ENCODE measurements at places on chromosomes 2 and 18.

DNA sequence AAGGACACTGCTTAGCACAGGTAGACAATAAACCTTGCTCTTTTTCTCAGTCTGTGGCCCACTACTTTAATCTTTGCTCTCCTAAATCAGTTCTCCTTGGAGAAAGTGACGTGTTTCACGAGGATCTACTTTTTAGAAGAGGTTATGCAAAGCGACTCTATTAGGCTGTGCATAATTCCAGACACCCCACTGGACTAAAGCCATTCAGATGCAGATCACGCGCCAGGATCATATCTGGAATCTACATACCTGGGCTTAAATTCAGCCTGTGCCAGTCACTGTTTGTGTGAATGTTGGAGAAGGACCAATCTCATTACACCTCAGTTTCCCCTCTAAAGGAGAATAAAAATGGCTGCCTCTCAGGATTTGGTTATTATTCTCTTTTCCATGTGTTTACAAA, 413.0 kb upstream of the MYT1L start:
- DNase-seq: no peak

DNA sequence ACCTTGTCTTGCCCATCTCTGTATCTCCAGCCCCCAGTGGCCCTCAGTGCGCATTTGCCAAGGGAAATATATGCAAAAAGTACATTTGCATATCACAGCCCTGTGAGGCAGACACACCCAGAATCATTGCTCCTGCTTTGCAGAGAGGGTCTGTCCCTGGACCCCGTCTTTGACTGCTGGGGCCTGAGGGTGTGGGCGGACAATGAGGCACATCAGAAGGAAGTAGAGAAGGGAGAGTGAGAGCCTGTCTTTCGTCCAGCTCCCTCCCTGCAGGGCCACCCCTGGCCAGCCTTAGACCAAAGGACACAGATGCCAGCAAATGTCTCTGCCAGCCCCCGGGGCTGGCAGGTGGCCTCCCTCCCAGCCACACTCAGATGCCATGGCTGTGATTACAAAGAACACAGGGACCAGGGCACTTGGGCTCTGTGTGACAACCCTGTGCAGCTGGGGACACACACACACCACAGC, 516.2 kb upstream of the MYT1L start:
- no peak for DNase-seq

- peak; percentile 11 for DNase-seq
Observed at GRCh38 chr2:183185534-183185933, 61.3 kb downstream of the NUP35 start.

- DNase-seq: peak; percentile 36
Observed at GRCh38 chr2:168633200-168633599, 169.2 kb upstream of the NOSTRIN start.

GRCh38 chr18:9419956-9420631, 55.2 kb upstream of the RALBP1 start:
- DNase-seq: peak; percentile 54

GRCh38 chr18:44178476-44178875, 502.2 kb upstream of the SETBP1 start:
- DNase-seq: no peak

- DNase-seq: no peak
Observed at GRCh38 chr18:59629894-59630293, 67.3 kb downstream of the CCBE1 start.

- DNase-seq: no peak
Observed at GRCh38 chr2:215933151-215933550, 80.2 kb downstream of the MREG start.

DNA sequence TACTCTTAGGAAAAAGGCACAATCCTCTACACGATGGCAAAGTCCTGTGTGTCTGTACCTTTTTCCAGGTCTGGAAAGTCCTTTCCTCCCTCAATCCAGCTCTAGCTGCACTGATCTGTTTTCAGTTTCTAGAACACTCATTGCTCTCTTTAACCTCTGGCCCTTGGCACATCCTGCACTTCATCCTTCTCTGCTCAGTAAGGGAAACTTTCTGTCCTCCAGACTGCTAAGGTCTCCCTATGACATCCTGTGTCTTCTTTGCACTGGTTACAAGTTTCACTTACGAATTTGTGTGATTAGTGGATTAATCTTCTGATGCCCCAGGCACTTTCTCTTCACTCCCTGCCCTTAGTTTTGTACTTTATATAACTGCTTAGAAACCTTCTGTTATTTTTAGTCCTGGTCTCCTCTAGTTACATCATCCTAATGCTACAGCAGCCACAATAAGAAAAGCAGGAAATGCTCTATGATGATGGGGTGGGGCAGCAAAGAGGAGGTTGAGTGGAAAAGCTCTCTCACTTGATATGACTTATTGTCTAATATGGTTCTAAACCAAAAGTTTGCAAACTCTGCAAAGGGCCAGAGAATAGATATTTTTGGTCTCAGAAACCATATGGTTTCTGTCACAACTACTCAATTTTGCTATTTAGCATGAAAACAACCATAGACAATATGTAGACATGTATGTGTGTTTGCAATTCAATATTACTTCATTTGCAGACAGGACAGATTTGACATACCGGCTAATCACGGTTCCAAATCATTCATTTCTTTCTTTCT, 568.2 kb downstream of the THSD7B start:
- peak; percentile 11 for DNase-seq

- DNase-seq: no peak
Observed at GRCh38 chr18:939958-940357, 35.3 kb downstream of the ADCYAP1 start.

DNA sequence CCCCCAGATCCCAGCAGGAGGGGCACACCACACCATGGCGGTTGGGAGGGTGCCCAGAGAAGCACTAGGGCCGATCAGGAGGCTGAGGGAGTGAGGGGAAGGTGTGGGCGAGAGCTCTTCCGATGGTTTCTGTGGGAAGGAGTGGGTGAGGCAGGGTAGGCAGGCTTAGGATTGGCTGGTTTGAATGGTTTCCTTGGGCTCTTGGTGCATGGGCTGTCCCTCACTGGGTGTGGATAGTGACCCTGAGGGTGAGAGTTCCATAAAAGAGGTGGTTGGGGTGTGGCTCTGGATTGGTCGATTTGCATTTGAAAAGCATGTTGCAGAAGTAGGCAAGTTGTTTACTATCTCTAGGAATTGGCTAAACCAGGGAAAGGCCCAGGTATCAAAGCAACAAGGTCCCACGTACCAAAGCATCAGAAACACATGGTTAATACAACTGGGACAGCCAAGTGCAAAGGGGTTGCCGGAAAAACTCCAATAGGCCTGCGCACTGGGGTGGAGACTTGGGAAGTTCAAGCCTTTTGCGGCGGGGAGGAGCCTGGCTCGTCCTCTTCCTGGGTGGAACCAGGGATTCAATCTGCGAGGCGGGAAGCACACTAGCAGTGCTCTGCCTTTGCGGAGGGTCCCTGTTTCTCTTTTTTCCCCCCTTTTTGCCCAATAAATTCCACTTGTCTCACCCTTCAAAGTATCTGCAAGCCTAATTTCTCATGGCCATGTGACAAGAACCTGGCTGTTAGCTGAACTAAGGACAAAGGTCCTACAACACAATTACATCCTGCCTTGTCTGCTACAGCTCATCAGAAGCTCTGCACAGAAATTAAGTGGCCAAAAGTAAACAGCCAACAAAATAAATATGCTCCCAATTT, 43.2 kb downstream of the IL1R2 start:
- DNase-seq: no peak

- DNase-seq: no peak
Observed at GRCh38 chr2:136297994-136298393, 180.0 kb upstream of the CXCR4 start.

DNA sequence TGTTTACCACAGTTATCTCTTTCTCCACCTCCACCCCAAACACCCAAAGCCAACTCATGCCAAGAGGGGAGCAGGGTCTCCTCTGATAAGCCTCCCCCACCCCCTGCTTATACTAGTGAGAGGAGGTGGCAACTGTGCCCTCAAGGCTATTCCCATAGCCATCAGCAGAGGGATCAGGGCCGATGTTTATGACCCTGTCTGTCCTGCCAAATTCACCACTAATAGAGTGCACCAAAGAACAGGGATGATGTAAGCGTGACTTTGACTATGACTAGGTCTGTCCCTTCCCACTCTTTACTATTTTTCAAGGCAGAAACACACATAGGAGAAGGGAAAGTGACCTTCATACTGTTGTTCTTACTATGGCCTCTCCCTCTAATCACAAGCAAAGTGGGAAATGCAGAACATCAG, 74.6 kb downstream of the CLHC1 start:
- peak; percentile 54 for DNase-seq

GRCh38 chr2:13515254-13515653, 798.5 kb downstream of the TRIB2 start:
- DNase-seq: no peak

Data from iris pigment epithelial cell (primary cell).